ENCODE measurements at places on chromosomes 5 and 9.

DNA sequence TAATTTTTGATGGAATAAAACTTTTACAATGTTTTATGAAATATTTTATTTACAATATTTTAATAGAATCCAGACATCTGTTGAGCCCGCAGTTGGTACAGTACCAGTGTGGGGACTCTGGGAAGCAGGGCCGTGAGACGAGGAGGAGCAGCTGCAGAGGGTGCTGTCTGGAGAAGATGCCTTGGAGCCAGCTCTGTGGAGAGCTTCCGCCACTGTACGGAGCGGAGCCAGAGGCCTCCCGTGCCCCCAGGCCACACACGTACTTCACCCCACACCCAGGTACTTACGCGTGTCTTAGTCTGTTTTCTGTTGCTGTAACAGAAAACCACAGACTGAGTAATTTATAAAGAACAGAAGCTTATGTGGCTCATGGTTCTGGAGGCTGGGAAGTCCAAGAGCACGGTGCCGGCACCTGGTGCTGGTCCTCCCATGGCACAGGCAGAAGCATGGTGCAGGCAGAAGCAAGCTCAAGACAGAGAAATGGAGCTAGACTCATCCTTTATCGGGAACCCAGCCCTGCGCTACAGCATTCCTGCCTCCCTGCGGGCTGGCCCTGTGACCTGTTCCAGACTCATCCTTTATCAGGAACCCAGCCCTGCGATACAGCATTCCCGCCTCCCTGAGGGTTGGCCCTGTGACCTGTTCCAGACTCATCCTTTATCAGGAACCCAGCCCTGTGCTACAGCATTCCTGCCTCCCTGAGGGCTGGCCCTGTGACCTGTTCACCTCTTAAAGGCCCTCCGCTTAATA lies 23.3 kb downstream of the CEP72 start:
- DNase-seq: no peak

- no peak for DNase-seq
Measured at GRCh38 chr5:76175821-76176403, 92.7 kb downstream of the SV2C start.

DNA sequence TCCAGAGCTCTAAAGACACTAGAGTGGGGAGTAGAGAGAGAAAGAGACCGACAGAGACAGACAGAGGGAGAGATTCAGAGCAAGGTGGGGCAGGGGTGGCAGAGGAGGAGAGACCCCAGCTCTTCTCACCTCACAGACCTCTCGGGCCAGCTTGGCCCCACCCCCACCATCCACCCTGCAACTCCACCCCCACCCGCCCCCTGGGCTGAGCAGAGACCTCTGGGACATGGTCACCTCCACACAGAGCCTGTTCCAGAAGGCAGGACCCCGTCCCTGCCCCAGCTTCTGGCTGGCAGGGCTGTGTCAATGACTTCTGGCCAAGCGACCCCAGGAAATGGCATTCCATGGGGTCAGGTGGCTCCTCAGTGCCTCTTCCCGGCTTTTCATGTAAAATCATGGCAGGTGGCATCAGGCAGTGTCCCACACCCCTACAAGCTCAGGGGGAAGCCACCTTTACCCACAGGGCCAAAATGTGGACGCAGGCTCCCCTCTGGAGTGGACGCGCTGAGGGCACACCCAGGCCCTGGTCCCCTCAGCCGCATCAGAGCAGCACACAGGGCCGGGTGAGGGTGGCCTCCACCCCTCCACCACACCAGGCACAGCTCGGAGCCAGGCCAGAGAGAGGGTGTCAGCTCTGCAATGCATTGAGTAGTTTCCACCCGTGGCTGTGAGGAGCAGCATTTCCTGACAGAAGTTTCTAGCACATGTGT lies 131.2 kb upstream of the LPCAT1 start:
- no peak for DNase-seq

- peak; percentile 84 for DNase-seq
Measured at GRCh38 chr9:114405294-114406034, 17.7 kb upstream of the AKNA start.

GRCh38 chr9:87259543-87260518 lies 237.8 kb upstream of the DAPK1 start:
- peak; percentile 72 for DNase-seq

DNA sequence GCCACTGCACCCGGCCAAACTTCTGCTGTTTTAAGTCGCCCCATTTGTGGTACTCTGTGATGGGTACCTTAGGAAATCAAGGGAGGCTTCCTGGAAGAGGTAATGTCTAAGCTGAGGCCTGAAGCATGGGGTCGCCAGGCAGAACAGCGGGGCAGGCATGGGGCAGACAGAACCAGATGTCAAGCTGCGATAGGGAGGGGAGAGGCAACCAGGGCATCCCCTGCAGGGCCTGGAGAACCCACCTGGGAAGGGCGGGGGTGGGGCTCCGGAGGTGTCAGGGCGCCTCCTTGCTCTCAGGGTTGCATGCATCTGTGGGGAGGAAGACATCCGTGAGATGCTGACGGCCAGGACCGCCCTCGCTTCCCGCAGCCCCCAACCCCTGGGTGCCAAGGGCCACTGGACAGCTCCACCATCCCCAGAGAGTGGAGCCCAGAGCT lies 2.8 kb downstream of the LCN15 start:
- DNase-seq: no peak
